D341Med (cell line): ENCODE measurements at places on chromosomes 16 and 17.

DNA sequence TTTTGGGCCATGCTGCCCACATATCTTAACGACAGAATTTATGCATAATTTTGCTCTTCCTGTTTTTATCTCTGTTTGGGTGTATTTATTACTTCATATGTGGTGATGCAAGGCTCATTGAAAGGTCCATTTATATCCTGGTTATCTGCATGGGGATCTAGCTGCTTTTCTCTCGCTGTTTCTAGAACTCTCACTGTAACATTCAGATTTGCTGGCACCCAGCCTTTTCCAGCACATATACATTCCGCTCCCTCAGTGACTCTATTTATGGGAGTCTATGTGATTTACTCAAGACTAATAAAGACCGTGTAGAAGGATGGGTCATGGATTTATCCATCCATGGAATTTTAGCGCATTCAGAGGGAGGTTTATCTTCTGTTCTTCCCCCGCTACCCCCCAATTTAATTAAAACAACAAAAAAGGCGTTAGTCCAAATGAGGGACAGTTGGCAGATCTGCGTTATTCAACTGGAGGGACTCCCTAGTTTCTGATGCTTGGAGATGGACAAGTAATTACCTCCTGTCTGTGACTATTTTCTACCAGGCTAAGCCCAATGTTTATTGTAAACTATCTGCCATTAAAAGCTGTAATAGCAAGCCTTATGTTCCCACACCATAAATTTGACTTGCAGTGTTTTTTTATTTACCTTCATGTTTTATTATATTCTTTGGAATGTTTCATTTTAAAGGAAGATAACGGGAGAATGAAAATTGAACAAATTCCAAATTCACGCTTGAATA is 19.8 kb upstream of the MARCHF10 start:
- no peak for DNase-seq

DNA sequence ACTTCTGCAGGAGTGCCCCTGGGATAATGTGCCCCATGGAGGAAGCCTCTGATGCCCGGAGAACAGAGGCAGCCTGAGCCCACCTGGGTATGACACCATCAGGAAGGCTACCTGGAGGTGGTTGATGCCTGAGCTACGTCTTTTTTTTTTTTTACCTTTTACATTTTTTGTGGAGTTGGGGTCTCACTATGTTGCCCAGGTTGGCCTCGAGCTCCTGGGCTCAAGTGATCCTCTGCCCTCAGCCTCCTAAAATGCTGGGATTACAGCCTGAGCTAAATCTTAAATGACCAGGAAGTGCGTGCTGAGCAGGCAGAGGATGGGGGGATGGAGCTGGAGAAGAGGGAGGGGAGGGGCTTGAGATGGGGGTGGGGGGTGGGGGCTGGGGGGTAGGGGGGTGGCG is 32.7 kb downstream of the ABCC6 start:
- no peak for DNase-seq

DNA sequence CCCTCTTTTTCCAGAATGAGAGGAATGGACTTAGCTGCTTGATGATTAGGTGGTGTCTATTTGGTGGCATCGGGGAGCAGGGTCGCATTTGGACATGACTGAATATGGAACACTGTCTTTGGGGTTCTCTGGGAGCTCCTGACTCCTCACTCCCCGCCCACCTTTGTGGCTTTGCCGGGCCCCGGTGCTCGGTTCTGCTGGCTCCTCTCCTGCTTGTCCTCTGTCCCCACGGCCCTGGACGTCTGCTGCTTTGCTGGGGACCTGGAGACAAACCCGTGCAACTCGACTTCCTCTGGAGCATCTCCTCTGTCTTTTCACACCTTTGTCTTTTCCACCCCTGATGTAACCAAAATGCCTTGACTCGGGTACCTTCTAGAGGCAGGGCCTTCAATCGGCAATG is 135.7 kb downstream of the IRX3 start:
- DNase-seq = no peak

GRCh38 chr16:10610499-10611184 is 30.2 kb upstream of the EMP2 start:
- no peak for DNase-seq

DNA sequence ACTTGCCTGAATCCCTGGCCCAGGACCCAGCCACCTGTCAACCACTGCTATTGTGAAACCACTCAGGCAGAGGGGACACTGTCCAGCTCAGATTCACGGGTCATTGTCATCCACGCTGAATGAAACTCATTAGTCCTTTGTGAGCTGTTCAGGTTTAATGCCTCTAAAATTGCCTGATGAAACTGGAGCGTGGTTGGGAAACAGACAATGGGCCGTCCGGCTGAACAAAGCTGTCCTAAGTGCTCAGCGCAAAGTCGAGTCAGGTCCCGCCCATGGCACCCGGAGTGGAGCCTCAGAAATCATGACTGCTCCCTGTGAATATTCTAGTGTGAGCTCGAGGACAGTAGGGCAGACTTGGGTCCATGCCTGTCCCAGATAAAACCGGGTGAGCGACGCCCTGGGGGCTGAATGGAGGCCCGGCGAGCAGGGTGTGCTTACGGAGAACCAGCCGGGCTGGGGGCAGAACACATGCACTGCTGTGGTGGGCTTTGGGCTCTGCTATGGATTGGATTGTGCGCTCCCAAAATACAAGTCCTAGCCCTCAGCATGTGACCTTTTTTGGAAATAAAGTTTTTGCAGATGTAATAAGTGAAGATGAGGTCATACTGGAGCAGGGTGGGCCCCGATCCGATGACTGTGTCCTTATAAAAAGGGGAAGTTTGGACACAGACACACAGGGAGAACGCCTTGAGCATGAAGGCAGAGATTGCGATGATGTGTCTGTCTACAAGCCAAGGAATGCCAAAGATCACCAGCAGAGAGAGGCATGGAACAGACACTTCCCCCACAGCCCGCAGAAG is 12.9 kb upstream of the CMIP start:
- DNase-seq = no peak
